ENCODE measurements at places on chromosomes 6 and 20.

- DNase-seq = no peak
Observed at GRCh38 chr6:54718541-54719023, 128.0 kb upstream of the FAM83B start.

GRCh38 chr6:42257063-42257462 is 39.4 kb upstream of the MRPS10 start:
- no peak for DNase-seq

GRCh38 chr6:107009499-107009898 is 18.5 kb upstream of the MTRES1 start:
- no peak for DNase-seq

GRCh38 chr6:107337191-107337741 is 122.1 kb downstream of the PDSS2 start:
- no peak for DNase-seq

- no peak for DNase-seq
Observed at GRCh38 chr20:59495166-59495565, 109.2 kb upstream of the PHACTR3 start.

GRCh38 chr20:41126719-41127118 is 10.6 kb upstream of the PLCG1 start:
- DNase-seq = no peak

- no peak for DNase-seq
Observed at GRCh38 chr20:4787069-4787468, 65.4 kb downstream of the PRND start.

GRCh38 chr6:83365931-83366330 is 64.9 kb downstream of the ME1 start:
- DNase-seq = no peak

DNA sequence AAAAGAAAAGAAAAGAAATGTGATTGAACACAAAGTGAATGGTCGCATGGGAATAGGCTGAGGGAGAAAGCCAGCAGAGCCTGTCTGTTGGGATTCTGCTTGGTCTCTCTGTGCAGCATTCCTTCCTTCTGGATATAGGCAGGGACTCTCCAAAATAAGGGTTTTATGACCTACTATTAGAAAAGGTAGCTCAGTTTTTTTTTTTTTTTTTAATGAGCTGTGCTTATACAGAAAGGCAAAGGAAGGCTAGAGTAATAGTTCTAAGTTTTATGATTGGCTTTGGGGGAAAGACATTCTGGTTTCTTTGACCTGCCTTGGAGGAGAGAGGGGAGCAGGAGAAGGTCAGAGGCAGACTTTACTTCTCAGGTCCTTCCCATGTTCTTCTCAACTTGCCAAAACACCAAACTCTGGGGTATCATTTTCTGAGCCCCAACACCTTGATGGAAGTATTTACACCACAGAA is 18.8 kb upstream of the IER3 start:
- no peak for DNase-seq

DNA sequence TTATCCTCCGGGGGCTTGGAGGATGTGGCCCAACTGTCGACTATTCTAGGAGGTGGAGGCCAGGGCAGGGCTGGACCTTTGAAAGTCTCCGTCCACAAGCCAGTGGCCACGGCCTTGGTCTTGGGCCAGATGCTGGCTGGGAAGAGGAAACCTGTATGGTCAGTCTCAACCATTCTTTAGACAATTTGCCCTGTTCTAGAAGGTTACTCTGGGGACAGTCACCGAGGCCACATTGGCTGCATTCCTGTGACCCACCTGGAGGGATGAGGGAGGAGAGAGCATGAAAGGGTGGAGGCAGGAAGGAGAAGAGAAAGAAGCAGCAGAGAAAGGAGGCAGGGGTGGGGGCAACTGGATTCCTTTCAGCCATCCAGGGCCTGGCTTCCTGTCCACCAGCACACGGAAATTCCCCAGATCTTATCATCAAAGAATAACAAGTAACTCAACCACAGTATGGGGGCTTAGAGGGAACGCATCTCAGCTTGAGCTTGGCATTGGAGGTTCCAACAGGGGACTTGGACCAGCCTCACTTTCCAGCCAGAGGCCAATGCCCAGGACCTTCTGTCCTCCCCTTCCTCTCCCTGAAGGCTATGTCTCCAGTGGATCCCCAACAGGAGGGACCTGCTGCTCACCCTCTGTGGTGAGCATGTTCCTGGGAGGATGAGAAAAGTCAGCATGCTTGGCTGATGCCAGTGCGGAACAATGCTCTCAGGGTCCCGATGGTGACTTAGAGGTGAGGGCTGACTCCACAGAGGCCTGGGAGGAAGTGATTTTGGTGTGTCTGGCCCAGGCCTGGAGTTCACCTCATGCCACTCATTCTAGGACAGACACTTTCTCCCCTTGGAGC is 30.4 kb downstream of the TGM2 start:
- DNase-seq = no peak

DNA sequence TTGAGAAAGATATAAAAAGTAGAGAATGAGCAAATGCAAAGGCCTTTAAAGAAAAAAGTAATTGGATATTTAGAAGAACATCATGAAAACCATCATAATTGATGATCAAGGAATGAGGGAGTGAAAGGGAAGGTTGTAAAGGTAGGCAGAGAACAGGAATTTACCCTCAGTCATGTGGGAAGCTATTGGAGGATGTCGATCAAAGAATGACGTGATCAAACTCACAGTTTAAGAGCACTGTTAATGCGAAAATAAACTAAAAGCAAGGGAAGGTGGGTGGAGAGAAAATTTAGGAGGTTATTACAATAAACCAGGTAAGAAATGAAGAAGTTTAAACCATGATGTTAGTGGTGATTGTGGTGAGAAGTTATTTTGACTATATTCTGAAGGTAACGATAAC is 982.6 kb upstream of the EYS start:
- no peak for DNase-seq

DNA sequence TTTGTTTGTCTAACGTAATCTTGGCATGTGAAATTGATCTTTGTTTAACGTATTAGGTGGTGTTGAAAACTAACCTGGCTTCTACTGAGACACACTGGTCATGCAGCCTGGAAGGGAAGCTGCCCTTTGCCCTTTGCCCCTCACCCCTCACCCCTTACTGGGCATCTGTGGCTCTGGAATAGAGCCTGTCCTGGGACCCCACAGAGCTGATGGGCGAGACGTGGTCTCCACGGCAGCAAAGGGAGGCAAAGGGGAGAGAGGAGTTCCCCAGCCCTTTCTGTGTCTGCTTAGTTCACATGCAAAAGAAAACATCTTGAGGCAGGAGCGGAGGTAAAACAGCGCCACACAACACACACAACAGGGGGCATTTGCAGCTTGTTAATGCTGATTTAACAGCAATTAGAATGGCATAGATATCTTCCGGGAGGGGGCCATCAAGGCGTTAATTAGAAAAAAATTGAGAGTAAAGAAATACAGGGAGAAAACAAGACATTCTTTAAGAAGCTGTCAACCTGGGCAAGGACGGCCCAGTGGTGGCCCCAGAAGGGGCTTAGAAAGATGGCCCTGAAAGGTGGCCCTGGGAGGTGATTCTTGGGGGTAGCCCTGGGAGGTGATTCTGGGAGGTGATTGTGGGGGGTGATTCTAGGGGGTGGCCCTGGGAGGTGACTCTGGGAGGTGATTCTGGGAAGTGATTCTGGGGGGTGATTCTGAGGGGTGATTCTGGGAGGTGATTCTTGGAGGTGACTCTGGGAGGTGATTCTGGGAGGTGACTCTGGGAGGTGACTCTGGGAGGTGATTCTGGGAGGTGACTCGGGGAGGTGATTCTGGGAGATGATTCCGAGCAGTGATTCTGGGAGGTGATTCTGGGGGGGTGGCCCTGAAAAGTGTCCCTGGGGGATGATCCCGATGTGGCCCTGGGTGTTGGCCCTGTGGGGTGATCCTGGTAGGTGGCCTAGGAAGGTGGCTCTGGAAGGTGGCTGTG is 44.5 kb upstream of the DACT2 start:
- DNase-seq = no peak

DNA sequence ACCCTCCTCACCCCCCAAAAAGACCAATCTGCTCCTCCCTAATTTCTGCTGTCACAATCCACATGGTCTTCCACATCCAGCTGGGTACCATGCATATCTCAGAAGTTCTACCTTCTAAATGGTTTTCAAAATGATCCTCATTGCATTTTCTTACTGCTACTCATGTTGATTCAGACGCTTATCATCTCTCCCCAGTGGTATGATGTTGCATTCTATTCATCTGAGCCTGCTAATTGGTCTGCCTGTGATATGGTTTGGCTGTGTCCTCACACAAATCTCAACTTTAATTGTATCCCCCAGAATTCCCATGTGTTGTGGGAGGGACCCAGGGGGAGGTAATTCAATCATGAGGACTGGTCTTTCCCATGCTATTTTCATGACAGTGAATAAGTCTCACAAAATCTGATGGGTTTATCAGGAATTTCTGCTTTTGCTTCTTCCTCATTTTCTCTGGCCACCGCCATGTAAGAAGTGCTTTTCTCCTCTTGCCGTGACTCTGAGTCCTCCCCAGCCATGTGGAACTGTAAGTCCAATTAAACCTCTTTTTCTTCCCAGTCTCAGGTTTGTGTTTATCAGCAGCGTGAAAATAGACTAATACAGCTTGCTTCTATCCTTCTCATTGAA is 41.4 kb upstream of the CLIC5 start:
- no peak for DNase-seq

GRCh38 chr6:25487012-25487411 is 165.0 kb upstream of the SCGN start:
- DNase-seq = no peak

GRCh38 chr20:17834804-17835203 is 133.8 kb downstream of the SNX5 start:
- no peak for DNase-seq

DNA sequence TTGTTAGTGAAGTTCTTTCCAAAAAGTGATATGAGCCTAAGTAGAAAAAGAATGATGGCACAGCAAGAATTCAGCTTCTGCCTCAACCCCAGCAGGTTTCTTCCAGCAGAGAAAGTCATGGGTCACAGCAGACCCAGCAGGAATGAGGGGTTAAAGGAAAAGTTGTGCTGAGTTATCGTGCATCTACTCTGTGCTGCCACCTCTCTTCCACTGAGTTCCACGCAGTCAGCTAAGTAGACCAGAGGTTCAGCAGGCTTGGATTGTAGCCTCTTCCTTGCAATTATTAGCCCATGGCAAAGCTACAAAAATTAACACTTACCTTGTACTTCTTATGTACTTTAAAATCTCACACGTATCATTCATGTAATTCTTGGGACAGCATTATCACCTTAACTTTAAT is 510.8 kb downstream of the PTPRT start:
- no peak for DNase-seq

- no peak for DNase-seq
Observed at GRCh38 chr6:142702501-142703460, 242.2 kb downstream of the HIVEP2 start.

DNA sequence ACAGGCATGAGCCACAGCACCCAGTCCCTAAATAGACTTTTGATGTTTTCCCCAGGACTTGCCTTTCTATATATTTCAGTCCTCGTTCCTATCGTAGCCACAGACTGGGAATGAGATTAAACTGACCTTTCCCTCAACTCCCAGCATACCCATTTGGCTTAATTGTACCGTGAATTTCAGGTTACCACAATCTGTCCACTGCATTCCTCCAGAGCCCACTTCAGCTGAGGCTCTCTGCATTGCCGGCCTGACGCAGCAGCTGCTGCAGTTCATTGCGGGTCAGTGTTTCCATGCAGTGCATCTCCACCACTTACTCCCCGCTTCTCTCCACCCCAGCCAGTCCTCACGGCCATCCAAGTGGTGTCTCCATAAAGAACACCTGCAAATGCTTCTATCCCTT is 103.1 kb upstream of the RIN2 start:
- no peak for DNase-seq

DNA sequence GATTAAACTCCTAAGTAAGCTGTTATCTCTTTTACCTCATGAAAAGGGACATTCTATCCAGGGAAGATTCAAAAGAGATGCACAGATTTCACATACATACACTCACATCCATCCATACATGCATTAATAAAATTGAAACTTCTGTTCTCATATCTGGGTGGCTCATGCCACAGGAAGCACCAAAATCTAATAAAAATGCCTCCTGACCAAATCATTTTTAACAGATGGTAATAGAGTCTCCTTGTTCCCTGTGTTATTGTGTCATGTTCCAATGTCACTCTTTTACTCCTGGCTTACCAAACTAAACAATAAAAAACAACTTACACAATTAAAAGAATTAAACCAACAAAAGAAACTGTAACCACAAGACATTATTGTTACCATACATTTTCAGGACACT is 742.1 kb upstream of the MANEA start:
- DNase-seq = no peak

GRCh38 chr6:43970068-43970912 is 157.0 kb downstream of the MRPL14 start:
- no peak for DNase-seq

- no peak for DNase-seq
Observed at GRCh38 chr6:151494235-151494935, 568 bp downstream of the CCDC170 start.

- DNase-seq = no peak
Observed at GRCh38 chr6:101779051-101779844, 385.7 kb downstream of the GRIK2 start.

DNA sequence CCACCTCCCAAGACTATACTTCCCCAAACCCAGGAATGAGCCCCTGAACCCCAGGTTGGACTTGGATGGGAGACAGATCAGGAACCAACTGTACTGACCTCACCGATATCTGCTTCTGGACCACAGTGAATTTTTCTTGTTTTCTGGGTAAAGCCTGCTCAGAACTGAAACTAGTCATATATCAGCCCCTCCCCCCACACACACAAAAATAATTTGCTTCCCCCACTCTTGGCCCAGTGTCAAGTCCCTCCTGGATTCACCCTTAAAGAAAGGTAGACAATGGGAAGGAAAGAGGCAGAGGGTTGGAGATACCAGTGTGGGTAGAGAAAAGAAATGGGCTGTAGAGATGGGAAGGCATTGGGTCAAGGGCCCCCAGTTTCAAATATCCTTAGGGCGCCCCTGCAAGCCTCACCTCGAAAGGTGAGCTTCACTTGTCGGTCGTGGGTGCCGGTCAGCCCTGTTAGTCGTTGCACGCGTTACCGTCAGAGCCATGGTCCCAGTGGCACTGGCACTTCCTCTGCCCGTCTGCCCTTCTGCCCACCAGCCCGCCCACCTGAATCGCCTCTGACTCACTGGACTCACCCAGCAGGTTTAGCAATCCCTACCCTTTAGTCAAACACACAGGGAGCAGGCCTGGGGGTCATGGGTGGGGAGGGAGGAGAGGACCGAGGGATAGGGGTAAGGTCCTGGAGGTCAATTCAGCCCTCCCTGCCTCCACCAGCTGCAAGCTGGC is 8.5 kb upstream of the SPAG4 start:
- DNase-seq = no peak

- DNase-seq = no peak
Observed at GRCh38 chr6:89138173-89138572, 7.7 kb upstream of the PM20D2 start.

- no peak for DNase-seq
Observed at GRCh38 chr20:6212903-6213302, 90.1 kb upstream of the FERMT1 start.
